Glomerular endothelial cell (primary cell): ENCODE measurements at places on chromosomes 4 and X.

- no peak for DNase-seq
Measured at GRCh38 chr4:179662522-179662921, 2220.3 kb upstream of the AGA start.

GRCh38 chr4:104490770-104491480 lies 3.8 kb downstream of the CXXC4 start:
- DNase-seq, result no peak

DNA sequence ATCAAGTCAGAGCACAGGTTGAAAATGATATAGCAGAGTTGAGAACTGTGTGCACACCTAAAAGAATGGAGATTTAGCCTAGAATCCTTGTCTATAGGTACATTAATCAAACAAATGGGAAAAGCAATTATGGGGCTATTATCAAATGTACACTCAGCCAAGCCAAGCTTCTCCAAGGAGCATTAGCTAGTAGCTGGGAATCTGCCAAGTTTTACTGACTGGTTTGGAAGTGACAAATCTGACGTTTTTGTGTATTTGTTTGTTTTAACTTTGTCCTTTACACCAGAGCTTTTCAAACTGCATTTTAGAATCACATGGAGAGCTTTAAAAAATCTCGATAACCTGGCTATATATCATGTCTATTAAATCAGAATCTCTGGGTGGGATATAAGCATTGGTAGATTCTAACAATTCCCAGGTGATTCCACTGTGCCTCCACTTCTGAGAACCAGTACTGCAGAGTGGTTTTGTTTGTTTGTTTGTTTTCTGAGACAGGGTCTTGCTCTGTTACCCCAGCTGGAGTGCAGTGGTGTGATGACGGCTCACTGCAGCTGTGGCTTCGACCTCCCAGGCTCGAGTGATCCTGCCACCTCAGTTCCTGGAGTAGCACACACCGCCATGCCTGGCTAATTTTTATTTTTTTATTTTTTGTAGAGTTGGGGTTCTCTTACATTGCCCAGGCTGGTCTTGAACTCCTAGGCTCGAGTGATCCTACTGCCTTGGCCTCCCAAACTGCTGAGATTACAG lies 279.8 kb downstream of the UNC5C start:
- DNase-seq, result peak; percentile 29

GRCh38 chrX:68598841-68599240 lies 48.6 kb upstream of the STARD8 start:
- no peak for DNase-seq

DNA sequence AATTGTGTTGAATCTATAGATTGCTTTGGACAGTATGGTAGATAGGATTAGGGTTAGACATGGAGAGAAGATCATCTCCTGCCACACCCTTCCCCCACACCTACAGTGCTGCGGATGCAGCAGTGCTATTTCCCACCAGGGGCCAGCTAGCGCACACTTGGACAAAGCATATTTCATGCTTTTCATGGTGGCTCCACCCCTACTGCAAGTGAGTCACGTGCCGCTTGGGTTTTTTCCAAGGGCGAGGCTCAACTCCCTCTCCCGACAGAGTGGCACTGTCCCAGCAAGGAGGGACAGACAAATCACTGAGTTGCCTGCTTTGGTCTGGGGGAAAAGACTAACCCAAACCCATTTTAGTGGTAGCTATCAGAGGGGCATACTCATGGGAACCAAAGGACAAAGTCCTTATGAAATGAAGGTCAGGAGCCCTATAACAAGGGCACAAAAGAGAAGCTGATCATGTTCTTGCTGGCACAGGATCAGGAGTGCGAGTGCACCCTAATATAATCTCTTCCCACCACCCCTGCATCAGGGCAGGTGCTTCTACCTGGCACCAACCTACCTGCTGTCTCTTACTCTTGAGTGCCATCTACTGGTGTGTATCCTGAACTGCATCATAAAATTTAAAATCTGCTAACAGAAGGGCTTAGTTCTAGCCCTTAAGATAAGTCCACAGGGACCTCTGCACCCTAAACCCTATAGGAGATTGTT lies 55.1 kb upstream of the PGAM4 start:
- DNase-seq, result no peak

DNA sequence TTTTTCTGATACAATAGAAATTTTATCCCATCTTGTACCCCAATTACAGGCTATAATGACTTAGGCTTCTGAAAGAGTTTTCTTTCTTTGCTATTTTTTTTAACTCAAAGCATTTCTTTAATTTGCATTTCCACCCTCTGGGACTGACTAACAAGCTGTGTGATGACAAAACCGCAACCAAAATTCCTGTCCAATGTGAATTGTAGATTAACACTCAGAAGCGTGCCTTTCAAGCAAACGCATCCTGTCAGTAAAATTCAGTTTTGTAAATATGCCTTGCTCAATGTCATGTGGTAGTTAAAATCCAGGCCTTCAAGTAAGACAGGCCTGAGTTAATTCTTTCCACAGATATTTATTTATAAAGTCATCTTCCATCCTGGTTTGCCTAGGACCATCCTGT lies 50.3 kb downstream of the STK32B start:
- DNase-seq, result no peak

- no peak for DNase-seq
Measured at GRCh38 chr4:20445933-20446723, 194.4 kb downstream of the SLIT2 start.

DNA sequence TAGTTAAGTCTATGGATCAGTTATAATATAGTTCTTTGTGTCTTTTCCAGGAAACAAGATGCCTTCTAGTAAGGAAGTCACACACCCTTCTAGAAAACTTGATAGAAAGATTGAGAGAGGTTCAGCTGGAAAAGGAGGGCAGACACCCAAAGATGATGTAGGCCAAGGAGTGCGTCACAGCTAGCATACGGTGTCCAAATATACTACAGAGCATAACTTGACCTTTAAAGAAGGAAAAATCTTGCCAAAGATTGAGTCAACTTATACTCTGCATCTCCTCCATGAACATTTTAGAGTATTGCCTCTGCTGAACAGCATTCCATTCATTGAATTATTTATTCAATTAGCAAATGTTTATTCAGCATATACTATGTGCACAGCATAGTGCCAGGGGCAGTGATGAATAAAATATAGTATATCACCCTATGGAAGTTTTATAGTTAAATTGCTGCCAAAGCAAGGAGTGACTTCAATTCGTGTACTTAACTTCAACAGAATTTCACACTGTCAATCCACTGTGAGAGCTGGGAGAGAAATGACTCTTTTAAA lies 51.9 kb upstream of the SLC6A14 start:
- no peak for DNase-seq

DNA sequence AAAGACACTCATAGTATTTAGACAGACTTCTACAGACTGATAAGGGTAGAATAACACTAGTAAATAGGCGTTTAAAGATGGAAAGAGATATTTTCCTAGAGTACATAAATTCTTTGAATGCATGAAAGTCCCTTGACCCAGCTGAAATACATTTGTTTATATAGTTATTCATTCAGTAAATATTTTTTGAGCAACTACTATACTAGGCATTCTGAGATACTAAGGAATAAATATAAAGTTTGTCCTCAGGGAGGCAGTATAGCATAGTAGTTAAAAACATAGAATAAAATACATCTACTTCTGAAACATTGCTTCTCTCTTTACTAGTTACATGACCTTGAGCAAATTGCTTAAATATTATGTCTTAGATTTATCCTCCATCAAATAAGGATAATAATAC lies 27.4 kb downstream of the HMGN5 start:
- DNase-seq, result no peak

DNA sequence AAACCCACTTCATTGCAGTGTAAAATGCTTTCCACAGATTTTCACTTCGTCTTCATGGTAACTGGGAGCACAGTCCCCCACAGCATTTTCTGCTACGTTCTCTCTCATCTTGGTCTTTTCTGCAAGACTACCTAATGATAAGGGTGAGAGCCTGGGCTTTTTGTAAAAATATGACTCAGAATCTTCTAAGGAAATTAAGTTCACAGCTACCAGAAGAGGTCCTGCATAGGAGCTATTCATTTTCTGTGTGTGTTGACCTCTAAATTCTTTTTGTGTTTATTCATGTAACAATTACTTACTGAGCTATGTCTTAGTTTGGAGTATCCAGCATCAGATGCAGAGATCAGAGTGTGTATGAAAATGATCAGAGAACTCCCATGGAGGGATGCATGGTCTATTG lies 192.2 kb downstream of the CPEB2 start:
- DNase-seq, result no peak

GRCh38 chr4:36111172-36111571 lies 133.1 kb downstream of the ARAP2 start:
- no peak for DNase-seq

DNA sequence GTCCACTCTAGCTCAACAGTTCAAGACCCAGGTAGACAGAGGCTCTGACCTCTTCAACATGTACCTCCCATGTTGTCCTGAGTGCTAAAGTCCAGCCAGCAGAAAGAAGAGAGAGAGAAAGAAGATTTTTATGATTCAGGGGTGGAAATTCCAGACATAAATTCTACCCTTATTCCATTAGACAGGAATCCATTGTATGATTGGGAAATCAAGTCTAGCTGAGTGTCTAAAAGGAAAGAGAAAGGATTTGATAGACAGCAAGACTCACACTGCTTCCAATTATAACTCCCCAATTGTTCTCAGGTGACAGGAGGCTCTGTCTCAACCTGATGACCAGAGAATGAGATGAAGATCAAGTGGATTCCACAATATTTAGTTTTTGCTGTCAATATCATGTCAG lies 27.9 kb upstream of the PGM2 start:
- no peak for DNase-seq

GRCh38 chrX:71994601-71995000 lies 84.0 kb downstream of the NHSL2 start:
- DNase-seq, result no peak

GRCh38 chr4:82584931-82585330 lies 23.1 kb upstream of the TMEM150C start:
- no peak for DNase-seq

DNA sequence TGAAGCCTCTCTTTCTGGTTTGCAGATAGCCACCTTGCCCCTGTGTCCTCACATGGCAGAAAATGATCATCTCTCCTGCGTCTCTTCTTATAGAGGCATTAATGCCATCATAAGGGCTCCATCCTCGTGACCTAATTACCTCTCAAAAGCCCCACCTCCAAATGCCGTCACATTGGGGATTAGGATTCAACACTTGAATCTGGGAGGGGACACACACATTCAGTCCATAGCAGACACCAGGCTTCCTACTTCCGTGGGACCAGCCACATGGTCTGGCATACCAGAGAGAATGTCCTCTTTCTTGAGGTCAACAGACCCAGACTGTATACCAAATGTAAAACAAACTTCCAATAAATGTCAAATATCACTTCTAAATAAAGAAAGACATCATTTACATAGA lies 82.3 kb upstream of the S100G start:
- DNase-seq, result no peak

DNA sequence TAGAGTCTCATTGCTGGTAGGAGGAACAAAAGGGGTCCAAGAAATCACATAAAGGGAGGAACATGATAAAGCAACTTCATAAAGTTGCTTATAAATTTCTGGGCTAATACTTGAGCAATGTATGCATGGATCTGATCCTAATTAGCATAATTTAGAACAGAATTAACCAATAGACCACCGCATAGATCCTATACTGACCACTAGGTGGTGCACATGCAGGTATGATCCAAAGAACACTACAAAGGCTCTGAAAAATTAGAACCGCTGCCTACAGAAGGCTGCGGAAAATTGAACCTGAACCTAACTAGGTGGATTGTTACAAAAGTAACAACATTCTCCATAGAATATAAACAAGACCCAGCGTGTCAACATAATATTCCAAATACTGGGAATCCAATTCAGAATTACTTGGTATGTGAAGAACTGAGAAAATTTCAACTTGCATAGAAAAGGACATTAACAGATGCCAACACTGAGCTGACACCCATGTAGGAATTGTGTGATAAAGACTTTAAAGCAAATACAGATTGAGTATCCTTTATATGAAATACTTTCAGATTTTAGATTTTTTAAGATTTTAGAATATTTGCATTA lies 23.3 kb downstream of the BRCC3 start:
- DNase-seq, result no peak

GRCh38 chr4:93433840-93434239 lies 394.7 kb upstream of the ATOH1 start:
- no peak for DNase-seq

DNA sequence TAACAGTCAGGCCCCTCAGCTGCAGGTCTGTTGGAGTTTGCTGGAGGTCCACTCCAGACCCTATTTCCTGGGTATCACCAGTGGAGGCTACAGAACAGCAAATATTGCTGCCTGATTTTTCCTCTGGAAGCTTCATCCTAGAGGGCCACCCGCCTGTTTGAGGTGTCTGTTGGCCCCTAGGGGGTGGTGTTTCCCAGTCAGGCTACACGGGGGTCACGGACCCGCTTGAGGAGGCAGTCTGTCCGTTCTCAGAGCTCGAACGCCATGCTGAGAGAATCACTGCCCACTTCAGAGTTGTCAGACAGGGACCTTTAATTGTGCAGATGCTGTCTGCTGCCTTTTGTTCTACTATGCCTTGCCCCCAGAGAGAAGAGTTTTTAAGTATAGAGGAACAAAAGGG lies 160.8 kb downstream of the DKK2 start:
- DNase-seq, result no peak

- DNase-seq, result no peak
Measured at GRCh38 chrX:41384051-41384705, 50.2 kb downstream of the DDX3X start.

DNA sequence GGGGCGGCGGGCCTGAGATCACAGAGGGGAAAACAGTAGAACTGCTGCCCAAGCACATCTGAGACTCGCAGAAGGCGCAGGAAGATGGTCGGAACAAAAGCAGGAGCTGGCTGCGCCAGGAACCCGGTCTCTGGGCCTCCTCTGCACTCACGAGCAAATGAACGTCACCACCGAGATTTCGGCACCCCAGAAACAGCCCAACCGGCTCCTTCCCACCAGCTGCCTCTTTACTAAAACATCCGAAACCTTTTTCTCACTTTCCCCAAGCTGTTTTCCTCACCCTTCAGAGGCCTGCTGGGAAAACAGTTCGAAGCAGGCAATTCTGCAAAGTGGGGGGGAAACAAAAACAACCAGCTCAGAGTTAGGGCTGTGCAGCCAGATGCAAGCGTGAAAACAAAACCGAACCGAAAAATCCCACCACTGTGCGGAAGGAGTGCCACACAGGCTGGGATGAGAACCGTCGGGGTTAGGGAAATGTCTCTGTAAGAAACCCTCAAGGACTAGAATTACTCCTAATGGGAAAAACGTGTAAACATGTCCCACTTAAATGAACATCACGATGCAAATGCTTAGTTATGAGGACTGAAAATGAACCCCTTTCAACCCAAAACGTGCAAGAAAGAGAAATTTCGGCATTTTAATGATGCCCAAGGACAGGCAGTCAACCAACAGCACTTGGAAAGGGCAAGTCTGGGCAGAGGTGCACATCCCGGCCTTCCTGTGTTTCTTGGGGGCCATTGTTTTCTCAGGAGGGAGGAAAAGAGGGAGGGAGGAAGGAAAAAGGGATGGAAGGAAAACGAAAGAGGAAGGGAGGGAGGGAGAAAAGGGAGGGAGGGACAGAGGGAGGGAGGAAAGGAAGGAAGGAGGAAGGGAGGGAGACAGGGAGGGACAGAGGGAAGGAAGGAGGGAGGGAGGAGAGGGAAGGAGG lies 15.8 kb downstream of the DHRSX start:
- DNase-seq, result no peak
